ENCODE measurements at places on chromosomes 5 and 9.

DNA sequence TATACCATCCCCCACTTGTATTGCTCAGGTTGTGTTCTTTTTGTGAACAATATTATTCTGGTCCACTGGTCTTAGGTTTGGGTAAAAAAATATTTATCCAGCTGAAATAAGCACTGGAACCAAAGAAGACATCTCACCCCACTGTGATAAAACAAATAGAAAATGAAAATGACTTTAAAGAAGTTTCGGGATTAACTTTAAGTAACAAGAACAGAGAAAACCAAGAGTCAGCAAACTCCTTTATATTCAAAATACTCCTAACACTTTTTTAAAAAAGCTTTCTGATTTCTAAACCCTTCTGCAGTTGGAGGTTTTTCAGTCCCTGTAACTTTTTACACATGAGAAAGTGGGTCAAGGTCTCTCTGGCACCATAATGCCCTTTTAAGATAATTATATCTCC lies 273.9 kb upstream of the CDH10 start:
- peaks cover 9% of the 10 kb centered on the region for H3K4me1 ChIP-seq
- no peak overlapping the region for H3K27ac ChIP-seq
- no peaks in the 10 kb centered on the region for H3K36me3 ChIP-seq
- H3K4me3 ChIP-seq: no peak overlapping the region
- DNase-seq: no peak

GRCh38 chr5:88588609-88589008 lies 294.4 kb downstream of the MEF2C start:
- no peak overlapping the region for H3K4me3 ChIP-seq
- peaks cover 10% of the 10 kb centered on the region for H3K36me3 ChIP-seq
- no peak overlapping the region for H3K27ac ChIP-seq

- DNase-seq: peak; percentile 49
- no peaks in the 10 kb centered on the region for H3K36me3 ChIP-seq
- H3K4me1 ChIP-seq: no peaks in the 10 kb centered on the region
- no peak overlapping the region for H3K27ac ChIP-seq
- H3K4me3 ChIP-seq: no peak overlapping the region
Measured at GRCh38 chr5:104932431-104932830, 1369.8 kb upstream of the NUDT12 start.

GRCh38 chr5:128669803-128670202 lies 131.8 kb upstream of the FBN2 start:
- no peak overlapping the region for H3K27ac ChIP-seq
- no peaks in the 10 kb centered on the region for H3K27me3 ChIP-seq
- no peak for DNase-seq
- H3K4me3 ChIP-seq: no peak overlapping the region

DNA sequence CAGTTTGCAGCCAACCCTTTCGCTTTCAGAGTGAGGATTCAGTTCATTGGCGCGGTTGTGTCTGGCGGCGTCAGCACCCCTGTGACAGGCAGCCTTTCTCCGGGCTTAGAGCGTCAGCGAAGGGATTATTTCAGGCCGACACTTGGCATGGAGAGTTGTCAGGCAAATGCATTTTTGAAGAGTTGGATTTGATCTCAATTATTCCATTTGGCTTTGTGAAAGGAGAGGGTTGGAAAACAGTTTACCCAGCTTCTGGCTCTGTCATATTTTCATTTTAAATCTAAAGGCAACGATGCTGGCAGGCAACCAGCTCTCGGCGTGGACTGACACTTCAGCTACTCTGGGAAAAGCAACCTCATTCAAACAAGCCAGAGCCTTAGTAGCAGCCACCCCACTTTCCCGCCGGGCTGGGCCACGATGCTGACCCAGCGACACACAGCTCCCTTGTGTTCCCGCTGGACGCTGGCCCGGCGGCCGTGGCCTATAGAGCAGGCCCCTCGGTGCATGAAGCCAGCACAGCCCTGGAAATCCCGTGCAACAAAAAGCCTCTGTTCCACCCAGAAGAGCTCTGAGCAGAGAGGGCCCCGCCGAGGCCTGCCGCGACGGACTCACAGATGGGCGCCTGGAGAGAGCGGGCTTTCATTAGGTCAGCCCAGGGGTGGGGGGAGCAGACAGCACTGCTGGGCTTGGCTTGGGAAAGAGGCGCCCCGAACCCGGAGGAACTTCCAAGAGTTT lies 28.9 kb upstream of the LPCAT1 start:
- no peak overlapping the region for H3K27ac ChIP-seq
- H3K27me3 ChIP-seq: no peaks in the 10 kb centered on the region

GRCh38 chr9:134413890-134414623 lies 87.8 kb downstream of the RXRA start:
- no peak overlapping the region for H3K27ac ChIP-seq
- no peaks in the 10 kb centered on the region for H3K36me3 ChIP-seq
- no peaks in the 10 kb centered on the region for H3K27me3 ChIP-seq
- H3K4me1 ChIP-seq: peaks cover 4% of the 10 kb centered on the region
- no peak overlapping the region for H3K4me3 ChIP-seq

DNA sequence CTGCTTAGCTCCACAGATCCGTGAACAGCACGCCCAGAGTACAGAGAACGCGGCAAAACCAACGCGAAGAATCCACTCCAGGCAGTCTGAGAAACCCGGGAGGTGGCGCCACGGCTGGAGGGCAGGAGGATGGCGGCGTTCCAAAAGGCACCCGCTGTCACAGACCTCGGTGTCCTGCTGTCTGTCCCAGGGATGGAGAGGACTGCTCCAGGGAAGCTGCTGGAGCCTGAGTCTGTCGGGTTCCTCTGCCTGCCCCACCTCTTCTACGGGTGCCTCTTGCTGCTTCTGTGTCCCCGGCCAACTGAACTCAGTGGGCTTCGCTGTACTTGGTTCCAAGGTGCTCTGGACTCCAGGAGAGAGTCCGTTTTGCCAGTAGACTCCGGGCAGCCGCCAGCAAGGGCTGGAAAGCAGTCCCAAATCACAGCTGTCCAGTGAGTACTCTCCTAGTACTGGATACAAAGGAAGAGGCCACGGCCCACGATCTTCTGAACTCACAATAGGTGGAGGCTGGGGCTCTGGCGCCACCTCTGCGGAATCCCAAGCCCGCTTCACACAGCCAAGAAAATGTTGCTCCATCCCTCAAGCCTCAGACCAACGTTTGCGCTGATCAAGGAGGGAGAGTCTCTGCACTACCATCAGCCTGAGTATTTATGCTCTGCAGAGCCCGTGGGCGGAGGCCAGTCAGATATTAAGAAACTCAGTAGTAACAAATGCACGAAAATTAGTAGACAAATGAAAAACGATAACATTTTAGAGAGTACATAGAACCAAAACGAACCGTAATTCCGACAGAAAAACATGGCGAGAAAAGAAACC lies 440 bp downstream of the ANXA2R start:
- H3K36me3 ChIP-seq: no peaks in the 10 kb centered on the region
- H3K4me1 ChIP-seq: peaks cover 61% of the 10 kb centered on the region
- peak; percentile 53 for DNase-seq
- H3K27ac ChIP-seq: no peak overlapping the region
- H3K27me3 ChIP-seq: peaks cover 95% of the 10 kb centered on the region

- peaks cover 8% of the 10 kb centered on the region for H3K36me3 ChIP-seq
- H3K27ac ChIP-seq: no peak overlapping the region
- peaks cover 12% of the 10 kb centered on the region for H3K4me1 ChIP-seq
- no peaks in the 10 kb centered on the region for H3K27me3 ChIP-seq
- H3K4me3 ChIP-seq: no peak overlapping the region
- DNase-seq: no peak
Measured at GRCh38 chr5:171575808-171576207, 156.4 kb downstream of the FGF18 start.

- peaks cover 24% of the 10 kb centered on the region for H3K4me1 ChIP-seq
- peak overlapping the region; percentile 94 for H3K4me3 ChIP-seq
- peak; percentile 56 for DNase-seq
- no peaks in the 10 kb centered on the region for H3K27me3 ChIP-seq
- H3K36me3 ChIP-seq: peaks cover 47% of the 10 kb centered on the region
- peak overlapping the region; percentile 90 for H3K27ac ChIP-seq
Measured at GRCh38 chr9:133334161-133334560, 1.8 kb downstream of the SURF6 start.

GRCh38 chr5:109649318-109649717 lies 40.4 kb upstream of the MAN2A1 start:
- no peak overlapping the region for H3K27ac ChIP-seq
- H3K4me3 ChIP-seq: no peak overlapping the region
- H3K4me1 ChIP-seq: peaks cover 20% of the 10 kb centered on the region
- no peaks in the 10 kb centered on the region for H3K27me3 ChIP-seq
- no peak for DNase-seq
- no peaks in the 10 kb centered on the region for H3K36me3 ChIP-seq
